ENCODE measurements at places on chromosomes 5 and 9.

- no peak for DNase-seq
These were observed 9.1 kb downstream of the SLIT3 start for GRCh38 chr5:169291877-169292276.

- DNase-seq: no peak
These were observed 29.6 kb downstream of the SAR1B start for GRCh38 chr5:134603059-134603458.

DNA sequence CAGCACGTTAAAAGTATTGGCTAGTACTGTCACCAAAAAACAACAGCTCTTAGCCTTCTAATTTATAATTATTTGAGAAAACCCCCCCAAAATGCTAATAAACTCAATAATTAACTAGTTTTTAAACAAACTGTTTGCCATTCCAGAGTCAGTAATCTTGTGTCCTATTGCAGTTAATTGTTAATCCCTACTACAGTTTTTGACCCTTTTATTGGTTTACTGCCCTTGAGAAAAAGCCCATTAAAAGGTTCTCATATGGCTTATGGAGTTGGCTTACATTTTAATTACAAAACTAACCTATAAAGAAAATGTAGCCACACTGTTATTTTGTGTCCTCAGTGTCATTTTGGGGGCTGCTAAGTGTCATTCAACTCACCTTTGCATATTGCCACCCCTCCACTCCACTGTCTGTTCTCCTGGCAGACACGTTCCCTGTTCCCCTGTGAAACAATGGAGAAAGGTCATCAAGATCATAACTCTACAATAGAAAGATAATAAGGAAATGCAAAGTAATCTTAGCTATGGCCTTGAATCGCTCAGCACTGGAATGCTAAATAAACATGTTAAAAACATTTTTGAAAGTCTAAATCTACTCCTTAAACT lies 51.6 kb upstream of the TXNDC8 start:
- DNase-seq: no peak

DNA sequence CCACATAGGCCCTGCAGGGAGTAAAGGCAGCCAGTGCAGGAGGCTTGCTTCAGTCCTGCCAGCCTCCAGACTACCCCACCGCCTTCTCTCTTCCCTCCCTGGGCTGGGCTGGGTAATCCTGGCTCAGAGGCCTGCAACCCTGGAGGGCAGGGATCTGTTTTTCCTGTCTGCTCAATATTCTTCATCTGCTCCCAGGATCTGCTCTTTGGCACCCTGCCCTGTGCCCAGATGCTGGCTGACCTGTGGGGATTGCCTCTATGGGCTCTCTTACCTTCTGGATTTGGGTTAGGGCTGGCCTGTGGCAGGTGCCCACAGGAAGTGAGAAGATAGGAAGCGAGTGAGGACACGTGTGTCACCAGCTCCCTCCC lies 7.3 kb upstream of the ANGPTL2 start:
- DNase-seq: no peak

DNA sequence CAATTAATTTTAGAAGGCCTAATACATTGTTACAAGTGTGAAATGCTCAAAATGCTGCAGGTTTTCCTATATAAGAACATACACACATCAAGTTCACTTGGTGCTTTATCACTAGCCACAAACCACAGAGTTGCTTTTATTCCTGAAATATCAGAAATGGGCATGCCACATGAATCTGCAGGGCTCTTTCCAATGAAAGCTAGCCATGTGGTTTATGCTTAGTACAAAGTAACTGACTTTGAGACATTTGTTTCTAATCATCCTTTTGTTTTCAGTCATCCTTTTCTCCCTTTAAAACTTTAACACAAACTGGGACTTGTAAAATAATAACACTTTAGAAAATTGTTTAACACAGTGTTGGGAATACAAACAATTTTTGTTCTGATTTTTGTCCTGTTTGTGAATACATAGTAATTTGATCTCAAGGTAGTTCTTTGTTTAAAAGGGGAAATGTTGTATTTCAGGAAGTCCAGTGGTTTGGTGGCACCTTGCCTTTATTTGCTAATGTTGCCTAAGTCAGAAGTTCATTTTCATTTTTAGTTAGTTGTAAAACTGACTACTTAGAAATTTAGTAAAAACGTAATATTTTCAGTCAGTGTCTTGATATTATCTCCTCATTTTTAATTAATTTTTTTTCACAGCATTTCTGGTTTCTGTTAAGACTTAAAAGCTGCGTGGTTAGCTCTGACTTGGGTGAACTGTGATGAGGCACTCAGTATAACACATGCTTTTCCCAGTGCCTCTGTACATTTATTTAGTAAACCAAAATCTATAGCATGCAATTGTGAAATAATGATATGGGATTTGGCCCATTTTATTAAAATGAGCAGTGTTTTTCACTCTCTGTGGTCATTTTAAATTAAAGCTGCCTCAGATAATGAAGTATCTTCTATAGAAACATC lies 18.6 kb downstream of the PRDM6 start:
- no peak for DNase-seq

DNA sequence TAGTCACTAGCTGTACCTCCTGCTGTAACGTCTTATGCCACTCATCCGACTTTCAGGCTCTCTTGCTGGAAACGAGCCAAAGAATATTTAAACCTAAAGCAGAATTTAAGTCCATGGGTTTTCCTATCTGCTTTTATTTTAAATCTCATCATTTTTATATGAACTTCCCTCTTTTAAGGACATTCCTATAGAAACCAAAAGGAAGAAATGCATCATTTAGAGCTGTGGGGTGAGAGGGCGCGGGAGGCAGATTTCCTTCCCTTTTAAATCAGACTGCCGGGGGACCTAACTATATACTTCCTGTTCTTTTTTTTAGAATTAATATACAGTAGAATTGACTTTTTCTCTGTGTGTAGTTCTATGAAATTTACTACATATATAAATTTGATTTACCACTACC lies 468.8 kb downstream of the BNC2 start:
- no peak for DNase-seq

- DNase-seq: no peak
These were observed 59.2 kb downstream of the TNC start for GRCh38 chr9:115058684-115059315.
